Stimulated activated CD8-positive, alpha-beta memory T cell treated with anti-CD3 and anti-CD28 coated beads, Interleukin-2, amount 100 ng/mL, for 1 hour (primary cell): ENCODE measurements at places on chromosomes 6 and 20.

DNA sequence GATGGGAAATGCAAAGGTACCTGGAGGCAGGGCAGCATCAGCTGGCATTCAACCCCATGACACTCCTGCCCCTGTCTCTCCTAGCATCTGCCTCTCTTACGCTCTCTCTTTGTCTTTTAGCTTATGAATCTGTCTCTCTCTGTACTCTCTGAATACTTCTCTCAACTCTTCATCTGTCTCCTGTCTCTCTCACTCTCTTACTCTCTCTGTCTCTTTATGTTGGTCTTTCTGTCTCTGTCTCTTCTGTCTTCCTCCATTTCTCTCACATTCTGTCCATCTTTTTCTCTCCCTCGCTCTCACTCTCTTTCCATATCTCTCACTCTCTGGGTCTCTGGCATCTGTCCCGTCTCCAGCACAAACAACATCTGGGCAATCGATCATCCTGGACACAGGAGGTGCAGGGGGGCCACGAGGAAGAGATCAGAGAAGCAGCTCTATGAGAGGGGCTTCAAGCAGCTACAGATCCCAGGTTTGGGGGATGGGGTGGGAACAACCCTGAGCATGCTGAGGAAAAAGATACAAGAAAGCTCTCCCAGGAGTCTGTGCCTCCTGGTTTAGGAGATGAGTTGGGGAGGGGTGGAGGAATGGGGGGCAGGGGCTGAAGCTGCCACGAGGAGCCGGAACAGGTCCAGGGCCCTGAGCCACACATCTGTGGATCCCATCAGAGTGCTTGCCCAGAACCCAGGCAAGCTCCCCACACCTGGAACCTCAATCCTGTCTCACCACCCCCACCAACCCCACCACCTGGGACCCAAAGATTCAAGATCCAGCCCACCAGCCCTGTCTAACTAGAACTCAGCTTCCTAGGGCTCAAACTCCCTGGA is 2.4 kb downstream of the COL11A2 start:
- DNase-seq, result no peak

DNA sequence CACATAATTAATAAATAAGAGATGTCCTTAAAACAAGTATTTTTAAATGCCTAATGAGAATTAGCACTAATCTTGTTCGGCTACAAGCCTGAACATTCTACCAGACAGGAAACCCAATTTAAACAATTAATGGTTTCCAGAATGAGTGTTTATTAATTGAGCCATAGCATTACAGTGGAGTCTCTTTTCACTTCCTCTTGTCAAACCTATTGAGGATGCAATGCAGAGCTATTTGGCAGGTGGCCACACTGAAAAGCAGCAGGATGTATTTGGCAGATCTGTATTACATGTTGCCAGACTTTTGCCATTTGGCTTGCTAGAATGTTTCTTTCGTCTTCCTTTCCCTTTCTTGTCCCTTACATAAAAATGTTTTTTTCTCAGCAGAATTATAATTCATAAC is 475.2 kb upstream of the MARCKS start:
- DNase-seq, result no peak

GRCh38 chr20:4084096-4084495 is 68.7 kb upstream of the RNF24 start:
- no peak for DNase-seq

GRCh38 chr6:94344866-94345265 is 925.5 kb upstream of the EPHA7 start:
- no peak for DNase-seq

GRCh38 chr6:19180348-19181072 is 656.7 kb upstream of the ID4 start:
- DNase-seq, result no peak

- DNase-seq, result no peak
Measured at GRCh38 chr6:94362061-94362864, 942.9 kb upstream of the EPHA7 start.

GRCh38 chr6:165556116-165556843 is 106.8 kb downstream of the PDE10A start:
- DNase-seq, result no peak

GRCh38 chr6:12769556-12770256 is 53.1 kb downstream of the PHACTR1 start:
- DNase-seq, result no peak

GRCh38 chr20:36334281-36335205 is 28.4 kb downstream of the DLGAP4 start:
- DNase-seq, result no peak

GRCh38 chr6:95431637-95432228 is 145.6 kb upstream of the MANEA start:
- no peak for DNase-seq

DNA sequence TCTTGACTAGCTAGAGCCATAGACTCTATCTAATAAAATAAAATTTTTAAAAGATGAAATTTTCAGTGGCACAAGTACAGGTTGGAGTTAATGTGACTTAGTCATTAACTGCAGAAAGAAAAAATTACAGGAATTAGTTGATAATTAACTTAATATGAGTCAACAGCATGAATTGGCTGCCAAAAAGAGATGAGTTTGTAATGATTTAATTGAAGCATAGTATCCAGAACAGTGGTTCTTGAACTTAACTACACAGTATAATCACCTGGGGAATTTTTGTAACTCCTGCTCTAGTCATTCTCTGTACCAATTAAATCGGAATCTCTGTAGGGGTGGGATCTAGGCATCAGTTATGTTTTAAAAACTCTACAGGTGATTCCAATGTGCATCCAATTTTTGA is 46.3 kb upstream of the HMGN3 start:
- DNase-seq, result no peak

DNA sequence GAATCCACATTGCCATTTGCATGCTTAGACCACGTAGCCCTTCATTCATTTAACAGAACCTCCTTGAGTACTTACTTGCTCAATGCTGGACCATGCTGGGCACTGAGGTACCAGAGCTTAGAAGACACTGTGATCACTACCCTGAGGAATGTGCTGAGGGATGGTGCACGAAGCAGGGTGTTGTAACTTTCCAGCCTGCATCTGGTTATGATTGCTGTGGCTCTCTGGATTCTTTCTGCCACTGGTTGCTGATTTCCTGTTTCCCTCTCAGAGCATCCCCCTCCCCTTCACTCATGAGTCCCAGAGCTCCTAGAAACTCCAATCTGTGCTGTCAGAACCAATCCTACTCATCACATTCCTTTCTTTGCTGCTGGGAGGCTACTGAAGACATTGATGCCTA is 537.4 kb downstream of the PTPRT start:
- no peak for DNase-seq

- DNase-seq, result no peak
Measured at GRCh38 chr6:27752038-27752885, 159.9 kb downstream of the OR2B2 start.

GRCh38 chr20:21214431-21214830 is 88.5 kb downstream of the KIZ start:
- no peak for DNase-seq

GRCh38 chr6:68233623-68234022 is 401.5 kb upstream of the ADGRB3 start:
- DNase-seq, result no peak

DNA sequence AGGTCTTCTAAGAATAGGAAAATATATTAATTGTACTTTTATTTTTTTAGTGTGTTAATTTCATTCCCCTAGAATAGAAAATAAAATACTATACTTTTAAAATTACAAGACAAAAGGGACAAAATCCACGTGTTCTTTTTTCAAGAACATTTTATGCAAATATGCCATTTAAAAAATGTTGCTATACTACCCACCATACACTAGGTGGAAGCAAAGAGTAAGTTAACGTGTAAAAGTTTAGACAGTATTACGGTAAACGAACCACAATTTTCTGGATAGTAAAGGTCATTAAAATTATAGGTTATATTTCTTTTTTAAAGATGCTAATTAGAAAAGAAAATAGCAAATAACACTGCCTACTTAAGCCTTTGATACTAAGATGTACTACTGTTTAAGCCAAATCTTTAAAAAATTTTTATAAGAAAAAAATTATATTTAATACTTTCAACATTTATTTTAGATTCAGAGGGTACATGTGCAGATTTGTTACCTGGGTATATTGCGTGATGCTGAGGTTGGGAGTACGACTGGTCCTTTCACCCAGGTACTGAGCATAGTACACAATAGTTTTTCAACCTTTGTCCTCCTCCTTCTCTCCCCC is 287.6 kb downstream of the PHF3 start:
- DNase-seq, result no peak

- DNase-seq, result no peak
Measured at GRCh38 chr20:31716818-31717477, 5.7 kb downstream of the BCL2L1 start.

DNA sequence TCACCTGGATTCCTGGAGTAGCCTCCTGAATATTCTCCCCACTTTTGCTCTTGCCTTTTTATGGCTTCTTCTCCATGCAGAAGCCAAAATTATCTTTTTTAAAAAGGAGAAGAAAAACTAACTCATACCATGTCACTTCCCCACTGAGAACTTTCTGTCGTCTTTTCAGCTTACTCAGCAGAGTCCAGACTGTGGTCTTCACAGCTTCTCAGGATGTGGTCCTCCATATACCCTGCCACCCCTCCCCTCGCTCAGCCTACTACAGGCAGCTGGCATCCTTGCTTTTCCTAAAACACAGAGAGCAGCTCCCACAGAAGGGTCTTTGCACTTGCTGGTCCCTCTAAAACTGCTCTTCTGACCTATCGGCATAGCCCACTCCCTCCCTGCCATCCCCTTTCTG is 89.4 kb upstream of the ISM1 start:
- no peak for DNase-seq

GRCh38 chr20:43178080-43178479 is 11.6 kb downstream of the PTPRT start:
- DNase-seq, result no peak

DNA sequence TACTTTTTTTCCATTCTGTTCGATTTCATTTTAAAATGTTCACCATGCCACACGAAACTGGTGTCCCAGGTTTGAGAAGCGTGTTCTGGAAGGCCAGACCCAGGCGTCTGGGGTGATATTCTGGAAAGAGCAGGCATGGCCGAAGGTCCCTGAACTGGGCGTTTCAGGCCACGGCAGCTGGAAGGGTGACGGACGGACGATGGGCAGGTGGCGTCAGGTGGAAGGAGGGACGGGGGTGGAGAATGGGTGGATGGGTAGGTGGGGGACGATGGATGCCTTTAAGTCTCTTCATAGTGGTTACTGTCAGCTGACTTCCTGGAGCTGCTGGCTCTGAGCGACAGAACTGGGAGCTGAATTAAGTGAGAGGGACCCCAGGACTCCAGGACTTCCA is 44.6 kb downstream of the CDH4 start:
- no peak for DNase-seq

- no peak for DNase-seq
Measured at GRCh38 chr20:44692932-44693480, 22.2 kb upstream of the CCN5 start.

DNA sequence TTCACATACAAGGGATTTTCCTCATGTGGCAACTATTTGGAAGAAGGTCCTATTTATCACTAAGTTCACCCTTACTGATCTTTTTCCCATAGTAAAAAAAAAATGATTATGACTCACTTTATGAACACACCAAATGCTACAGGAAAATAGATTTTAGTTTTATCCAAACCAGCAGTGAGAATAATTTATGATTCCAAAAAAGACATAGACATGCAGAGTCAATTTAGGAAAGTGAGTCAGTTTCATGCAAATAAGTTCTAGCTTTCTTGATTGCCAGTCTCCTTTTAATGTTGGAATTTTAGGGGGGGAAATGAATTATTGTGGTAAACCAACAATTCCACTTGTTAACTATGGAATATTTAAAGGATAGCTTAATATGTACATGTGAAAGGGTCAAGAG is 64.0 kb upstream of the RNF146 start:
- DNase-seq, result no peak

GRCh38 chr20:8913456-8913855 is 155.4 kb upstream of the PLCB4 start:
- DNase-seq, result no peak

DNA sequence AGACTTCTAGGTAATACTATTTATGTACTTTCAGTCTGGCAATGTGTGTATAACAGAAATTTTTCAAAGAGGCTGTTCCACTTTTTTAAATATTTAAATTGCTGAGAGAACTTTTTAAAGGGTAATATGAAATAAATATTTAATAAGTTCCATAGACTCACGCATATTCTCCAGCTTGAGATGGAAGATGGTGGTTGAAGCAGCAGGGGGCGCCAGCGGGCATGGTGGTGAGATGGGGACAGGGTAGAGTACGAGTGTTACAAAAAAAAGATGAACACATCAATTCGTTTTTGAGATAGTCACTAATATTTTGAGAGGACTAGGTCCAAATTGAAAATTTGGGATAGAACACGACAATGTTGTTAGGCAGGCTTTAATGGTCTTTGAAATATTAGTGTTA is 68.4 kb downstream of the RSPO3 start:
- no peak for DNase-seq

DNA sequence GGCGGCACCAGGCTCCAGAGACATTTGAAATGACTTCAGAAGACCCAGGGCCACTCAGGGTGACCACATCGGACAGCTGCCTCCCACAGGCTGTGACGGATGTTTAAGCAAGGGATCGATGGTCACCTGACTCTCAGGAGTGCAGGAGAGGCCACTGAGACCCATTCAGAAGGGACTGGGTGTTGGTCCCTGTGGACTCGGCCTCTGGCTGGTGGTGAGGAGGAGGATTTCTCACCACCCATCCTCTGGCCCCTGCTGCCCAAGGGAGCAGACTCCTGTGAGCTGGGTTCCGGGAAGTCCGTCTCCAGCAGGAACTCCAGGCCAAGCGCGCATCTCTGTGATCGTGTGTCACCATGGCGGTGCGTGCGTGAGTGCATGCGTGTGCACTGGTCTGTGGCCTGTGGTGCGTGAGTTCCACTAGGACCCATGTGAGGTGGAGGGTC is 25.5 kb downstream of the NPEPL1 start:
- DNase-seq, result no peak

DNA sequence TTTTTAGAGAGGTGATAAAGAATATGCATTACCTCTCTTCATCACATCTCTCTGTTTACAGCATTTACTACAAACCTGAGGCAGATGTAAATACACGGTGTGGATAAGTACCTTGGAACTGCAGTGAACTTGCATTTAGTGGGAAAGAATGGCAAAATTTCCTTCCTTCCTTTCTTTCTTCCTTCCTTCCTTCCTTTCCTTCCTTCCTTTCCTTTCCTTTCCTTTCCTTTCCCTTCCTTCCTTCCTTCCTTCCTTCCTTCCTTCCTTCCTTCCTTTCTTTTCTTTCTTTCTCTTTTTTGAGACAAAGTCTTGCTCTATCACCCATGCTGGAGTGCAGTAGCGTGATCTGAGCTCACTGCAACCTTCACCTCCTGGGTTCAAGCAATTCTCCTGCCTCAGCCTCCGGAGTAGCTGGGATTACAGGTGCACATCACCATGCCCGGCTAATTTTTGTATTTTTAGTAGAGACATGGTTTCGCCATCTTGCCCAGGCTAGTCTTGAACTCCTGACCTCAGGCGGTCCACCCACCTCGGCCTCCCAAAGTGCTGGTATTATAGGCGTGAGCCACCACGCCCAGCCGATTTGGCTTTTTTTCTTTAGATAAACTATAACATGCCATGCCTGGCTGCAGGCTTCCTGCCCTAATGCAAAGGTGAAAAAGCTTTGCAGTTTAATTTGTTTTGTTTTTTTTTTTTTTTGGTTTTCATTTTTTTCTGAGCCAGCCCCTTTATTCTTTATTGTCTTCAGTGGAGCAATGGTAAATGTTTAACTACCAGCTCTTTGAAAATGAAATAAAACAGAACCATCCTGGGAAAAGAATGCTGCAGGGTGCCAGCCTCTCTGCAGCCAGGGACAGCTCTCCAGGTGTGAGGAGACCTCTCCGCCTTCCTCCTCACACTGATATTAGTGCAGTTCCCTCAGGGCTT is 64.2 kb upstream of the NEDD9 start:
- no peak for DNase-seq
